GM19239 (cell line): ENCODE measurements at places on chromosomes 1 and 21.

GRCh38 chr21:36698385-36698980 lies 432 bp upstream of the SIM2 start:
- DNase-seq: no peak

GRCh38 chr1:193270996-193271395 lies 84.6 kb upstream of the B3GALT2 start:
- DNase-seq: no peak

DNA sequence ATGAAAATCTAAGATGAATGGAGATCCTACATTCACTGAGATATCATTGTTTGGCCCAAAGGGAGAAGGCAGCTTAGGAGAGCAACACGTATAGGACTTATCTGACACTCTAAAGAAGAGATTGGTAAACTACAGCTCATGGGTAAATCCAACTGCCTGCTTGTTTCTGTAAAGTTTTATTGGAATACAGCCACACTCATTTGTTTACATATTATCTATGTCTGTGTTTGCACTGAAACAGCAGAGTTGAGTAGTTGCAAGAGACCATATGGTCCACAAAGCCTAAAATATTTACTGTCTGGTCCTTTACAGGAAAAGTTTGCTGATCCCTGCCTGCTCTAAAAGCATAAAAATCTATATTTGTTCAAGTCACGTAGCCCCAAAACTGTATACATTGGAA lies 14.3 kb upstream of the LRRC53 start:
- no peak for DNase-seq

GRCh38 chr1:90346349-90346748 lies 351.4 kb downstream of the ZNF326 start:
- no peak for DNase-seq

- no peak for DNase-seq
Observed at GRCh38 chr1:205199931-205200299, 11.6 kb downstream of the DSTYK start.

- DNase-seq: no peak
Observed at GRCh38 chr1:109883248-109883955, 27.2 kb upstream of the CSF1 start.

DNA sequence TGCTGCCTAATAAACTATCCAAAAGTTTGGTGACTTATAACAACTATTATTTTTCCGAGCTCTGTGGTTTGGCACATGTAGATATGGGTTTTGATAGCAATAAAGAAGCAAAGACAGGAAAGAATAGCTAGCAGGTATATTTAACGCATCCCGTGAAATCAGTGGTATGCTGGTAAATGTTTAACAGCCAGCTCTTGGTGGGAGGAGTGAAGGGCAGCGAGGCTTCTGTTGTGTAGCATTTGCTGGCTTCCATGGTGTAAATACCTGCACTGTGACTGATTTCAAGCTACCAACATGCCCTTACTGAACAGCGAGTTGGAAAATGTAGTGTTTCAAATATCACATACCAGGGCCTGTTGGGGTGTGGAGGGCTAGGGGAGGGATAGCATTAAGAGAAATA lies 291.0 kb downstream of the PRDM2 start:
- DNase-seq: no peak

DNA sequence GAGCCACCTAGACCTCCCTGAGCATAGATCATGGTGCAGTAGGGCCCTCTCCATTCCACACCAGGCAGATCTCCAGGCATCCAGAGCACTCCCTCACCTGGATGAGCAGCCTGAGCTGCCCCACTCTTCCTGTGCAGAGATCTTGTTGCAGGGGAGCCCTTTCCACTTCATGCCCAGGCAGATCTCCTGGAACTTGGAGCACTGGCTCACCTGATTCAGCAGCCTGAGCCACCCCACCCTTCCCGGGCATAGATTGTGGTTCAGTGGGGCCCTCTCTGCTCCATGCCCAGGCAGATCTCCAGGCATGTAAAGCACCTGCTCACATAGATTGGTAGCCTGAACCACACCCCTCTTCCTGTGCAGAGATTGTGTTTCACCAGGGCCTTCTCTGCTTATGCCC lies 78.0 kb downstream of the SEC16B start:
- DNase-seq: no peak

- no peak for DNase-seq
Observed at GRCh38 chr1:116567790-116568661, 2.8 kb downstream of the CD58 start.

DNA sequence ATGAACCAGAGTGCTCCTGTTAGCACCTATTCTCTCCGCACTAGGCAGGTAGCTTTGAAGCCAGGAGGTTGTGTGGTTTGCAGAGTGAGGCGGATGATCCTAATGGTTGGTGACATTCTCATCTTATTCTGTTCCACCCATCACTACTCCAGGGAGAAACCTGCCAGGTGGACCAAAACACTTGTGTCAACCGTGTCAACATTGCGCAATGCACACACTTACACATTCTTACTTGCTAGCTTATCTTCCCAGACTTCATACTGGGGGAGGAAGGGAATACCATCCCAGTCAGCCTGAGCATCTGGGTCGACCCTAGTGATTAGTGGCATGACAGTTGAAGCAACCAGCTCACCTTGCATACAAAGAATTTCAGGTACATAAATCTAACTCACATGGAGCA lies 236.9 kb downstream of the RPS6KC1 start:
- no peak for DNase-seq

DNA sequence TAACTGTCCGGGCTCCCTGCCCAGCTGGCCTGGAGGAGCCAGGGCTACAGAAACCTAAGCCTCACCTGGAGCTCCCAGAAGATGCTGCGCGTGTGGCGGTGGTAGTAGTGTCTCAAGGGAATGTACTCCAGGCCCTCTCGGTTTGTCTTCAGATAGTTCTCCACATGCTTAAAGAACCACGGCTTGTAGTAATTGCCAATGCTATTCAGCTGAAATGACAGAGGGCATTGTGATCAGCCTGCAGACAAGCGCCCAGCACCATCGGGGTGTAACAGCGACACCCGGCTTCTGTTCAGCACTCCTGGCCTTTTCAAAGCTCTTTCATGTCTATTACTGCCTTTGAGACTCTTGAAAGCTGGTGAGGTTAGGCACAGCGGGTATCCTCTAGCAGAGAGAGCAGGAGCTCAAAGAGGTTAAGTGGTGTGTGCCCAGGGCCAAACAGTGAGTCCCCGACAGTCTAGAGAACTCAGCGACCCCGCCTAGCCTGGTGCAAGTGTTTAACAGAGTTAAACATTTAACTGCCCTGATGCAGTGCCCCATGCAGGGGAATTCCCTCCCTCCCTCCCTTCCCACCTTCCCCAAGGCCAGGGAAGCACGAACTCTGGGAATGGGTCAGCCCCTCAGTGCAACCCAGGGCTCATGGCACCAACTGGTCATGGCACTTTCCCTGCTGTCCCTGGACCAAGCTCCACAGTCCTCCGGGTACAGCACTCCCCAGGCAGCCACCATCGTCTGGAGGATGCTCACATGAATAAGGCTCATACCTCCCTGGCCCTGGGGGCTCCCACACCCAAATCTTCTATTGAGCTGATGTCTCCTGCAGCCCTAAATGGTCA lies 21.5 kb downstream of the DHCR24 start:
- DNase-seq: no peak

DNA sequence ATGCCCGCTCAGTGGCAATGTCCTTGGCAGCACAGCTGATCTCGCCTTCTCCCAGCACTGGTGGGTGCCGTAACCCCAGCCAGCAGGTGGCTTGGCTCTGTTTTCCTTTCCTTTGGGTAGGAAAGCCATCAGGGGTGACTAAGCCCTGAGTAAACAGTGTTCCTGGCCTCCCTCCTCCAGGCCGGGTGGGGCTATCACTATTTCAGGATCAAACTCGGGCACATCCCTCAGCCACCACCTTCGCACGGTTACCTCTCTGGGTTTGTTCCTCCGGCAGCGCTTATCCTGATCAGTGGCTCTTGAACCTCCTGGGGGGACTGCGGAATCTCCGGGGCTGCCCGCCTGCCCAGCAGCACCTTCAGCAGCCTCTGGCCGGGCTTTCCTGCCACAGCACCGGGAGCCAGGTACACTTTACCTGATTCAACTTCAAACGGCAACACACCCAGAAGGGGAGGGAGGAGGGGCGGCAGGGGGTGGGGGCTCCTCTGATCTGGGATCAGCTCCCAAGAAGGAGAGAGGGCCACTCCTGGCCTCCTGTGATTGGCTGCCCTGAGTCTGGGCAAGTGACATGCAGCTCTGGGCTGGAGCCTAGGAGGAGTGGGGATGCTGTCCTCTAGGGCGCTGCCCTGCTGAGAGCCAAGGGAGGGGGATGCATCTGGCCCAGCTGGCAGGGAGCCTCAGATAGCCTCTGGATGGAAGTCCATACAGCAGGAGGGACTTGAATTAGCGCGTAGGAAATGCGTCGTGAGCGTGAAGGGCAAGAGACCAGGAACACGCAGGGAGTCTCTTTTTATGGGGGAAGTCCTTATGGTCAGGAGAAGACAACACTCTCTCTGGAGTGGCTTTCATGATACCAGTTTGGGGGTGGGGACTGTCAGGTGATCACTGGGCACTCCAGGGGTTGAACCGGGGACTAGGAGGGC lies at the start of gene ASCL5:
TSS of gene ASCL5 (minus strand) at position 353 of the 923 bp plus-strand sequence. CDS start 11,812 bp downstream, outside the sequence.
- DNase-seq: no peak

DNA sequence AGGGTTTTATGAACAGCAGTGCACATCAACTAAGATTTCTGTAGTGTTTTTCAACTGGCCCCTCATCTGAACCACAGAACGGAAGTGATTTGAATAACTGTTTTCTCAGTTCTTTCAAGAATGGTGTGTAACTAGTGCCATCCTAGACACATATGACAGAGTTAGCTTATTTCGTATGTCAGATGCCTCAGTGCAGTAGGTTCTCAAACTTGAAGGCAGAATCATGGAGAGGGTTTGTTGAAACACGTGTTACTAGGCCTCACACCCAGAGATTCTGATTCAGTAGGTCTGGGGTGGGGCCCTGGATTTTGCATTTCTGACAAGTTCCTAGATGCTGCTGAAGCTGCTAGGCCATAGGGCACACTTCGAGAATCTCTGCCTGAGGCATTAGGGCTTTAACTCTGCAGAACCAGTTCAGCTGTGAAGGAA lies 49.0 kb downstream of the SCCPDH start:
- no peak for DNase-seq

- no peak for DNase-seq
Observed at GRCh38 chr1:98405581-98406074, 255.9 kb upstream of the SNX7 start.

DNA sequence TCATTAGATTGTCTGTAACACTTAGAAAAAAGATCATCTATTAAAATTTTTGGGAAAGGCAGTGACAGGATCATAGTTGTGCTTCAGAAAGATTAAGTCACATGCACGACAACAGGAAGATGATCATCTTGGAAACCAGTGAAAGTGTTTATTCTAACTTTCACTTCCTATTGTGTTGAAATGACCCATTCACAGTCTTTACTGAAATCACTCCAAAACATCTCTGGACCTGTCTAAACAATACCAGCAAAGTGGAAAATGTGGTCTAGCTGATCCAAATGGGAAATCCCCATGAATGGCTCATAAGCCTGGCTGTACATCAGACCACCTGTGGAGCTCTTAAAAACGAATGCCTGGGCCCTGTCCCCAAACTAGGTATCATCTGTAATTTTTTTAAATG lies 111.1 kb upstream of the ETV3 start:
- DNase-seq: no peak

GRCh38 chr1:97780884-97781283 lies 139.9 kb downstream of the DPYD start:
- DNase-seq: no peak

DNA sequence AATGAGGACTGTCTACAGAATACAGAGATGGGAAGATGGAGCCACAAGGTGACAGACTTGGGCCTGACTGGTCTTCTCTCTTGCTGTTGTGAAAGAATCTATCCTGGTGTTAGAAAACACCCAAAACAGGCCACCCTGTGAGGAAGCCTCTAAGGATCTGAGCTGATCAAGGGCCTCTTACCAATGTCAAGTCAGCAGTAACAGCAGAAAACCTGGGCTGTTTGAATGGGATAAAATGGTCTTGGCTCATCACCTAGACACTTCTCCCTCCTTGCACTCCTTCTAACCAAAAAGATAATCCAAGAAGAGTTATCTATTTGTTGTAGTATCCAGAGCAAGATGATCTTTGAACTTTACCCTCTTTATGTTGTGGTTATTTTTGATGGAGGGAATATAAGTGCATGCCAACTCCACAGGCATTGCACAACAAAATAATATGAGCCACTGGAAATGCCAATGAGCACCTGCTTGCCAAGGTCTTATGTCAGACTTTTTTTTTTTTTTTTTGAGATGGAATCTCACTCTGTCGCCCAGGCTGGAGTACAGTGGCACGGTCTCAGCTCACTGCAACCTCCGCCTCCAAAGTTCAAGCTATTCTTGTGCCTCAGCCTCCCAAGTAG lies 32.8 kb upstream of the ZNF281 start:
- no peak for DNase-seq

DNA sequence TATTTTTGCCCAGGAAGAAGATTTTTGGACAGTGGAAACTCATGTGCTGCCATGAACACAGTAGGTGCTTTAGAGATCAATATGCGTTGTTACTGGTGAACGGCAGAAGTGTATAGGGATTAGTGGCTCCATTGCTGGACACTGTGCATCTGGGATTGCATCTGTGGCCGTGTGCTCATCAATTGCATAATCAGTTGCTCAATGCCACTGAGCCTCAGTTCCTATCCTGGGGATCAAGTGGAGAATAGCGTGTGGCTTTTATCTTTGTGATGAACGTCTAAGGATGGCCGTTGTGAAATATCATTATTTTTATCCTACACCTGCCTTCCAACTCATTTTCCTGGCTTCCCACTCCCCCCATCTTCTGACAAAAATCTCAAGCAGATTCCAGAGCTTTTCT lies 5.4 kb downstream of the TNN start:
- DNase-seq: no peak

DNA sequence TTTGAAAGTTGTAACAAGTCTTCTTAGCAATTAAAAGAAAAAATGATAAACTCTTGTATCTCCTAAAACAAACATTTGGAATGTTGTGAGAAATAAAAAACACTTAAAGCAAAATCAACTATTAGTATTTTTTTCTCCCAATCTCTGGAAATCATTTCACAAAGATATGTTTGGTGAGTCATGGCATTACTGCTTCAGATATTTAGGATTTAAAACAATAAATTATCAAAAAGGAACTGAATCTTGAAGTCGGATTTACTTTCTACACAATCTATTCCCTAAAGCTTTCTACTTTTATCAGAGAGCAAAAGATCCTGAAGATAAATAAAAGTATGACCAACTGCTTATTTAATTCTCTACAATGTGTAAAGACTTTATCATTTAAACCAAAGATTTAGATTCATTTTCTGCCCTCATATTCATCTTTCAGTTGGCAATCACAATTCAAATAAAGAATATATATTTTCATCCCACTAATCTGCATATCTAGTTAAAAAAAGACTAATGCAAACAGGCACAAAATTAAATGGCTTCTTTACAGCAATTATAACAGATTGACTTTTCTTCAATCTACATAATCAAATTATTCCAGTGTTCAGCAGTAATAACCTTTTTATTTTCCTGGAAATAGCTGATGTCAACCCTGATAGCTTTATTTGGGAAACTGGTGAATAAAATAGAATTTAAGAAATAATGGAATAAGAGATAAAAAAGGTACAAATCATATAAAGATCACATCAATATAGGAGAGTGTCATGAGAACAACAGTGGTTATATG lies 230.0 kb downstream of the COP1 start:
- no peak for DNase-seq
